ENCODE measurements at places on chromosomes 7 and 10.

GRCh38 chr7:155962191-155962967, 150.1 kb upstream of the SHH start:
- DNase-seq = peak; percentile 33

DNA sequence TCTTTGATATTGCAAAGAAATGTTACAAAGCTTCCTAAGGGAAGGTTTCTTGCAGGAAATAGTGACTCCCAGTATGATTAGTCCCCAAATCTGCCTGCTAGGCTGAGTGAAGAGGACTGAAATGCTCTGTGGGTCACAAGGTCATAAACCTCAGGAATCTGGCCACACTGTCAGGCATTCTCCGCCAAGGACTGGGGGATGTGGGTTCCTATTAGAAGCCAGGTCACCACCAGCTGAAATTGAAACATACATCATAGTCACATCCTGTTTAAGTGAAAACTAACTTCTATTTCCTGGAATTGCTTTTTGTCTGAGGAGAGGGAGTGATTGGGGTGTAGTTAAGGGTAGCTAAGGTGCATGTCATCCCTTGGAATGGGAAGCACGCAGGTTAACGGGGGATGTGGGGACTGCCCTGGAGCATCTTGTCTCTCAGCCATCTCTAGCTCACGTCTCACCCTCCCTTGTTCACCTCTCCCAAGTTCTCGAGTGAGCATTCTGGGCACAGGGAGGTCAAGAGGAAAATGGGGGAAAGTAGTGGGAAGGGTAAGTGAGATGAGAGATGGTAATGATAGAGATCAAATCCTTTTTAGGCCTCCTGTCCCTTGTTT, 12.0 kb upstream of the GSAP start:
- DNase-seq = peak; percentile 83

GRCh38 chr10:34722404-34722803, 92.7 kb downstream of the PARD3 start:
- no peak for DNase-seq

GRCh38 chr10:93837822-93838221, 56.0 kb upstream of the SLC35G1 start:
- DNase-seq = no peak

- DNase-seq = peak; percentile 59
Observed at GRCh38 chr7:33692956-33693355, 212.4 kb upstream of the BMPER start.

GRCh38 chr10:21160116-21160515, 263.0 kb upstream of the NEBL start:
- DNase-seq = no peak

GRCh38 chr10:48900371-48900801, 39.3 kb downstream of the LRRC18 start:
- DNase-seq = no peak

DNA sequence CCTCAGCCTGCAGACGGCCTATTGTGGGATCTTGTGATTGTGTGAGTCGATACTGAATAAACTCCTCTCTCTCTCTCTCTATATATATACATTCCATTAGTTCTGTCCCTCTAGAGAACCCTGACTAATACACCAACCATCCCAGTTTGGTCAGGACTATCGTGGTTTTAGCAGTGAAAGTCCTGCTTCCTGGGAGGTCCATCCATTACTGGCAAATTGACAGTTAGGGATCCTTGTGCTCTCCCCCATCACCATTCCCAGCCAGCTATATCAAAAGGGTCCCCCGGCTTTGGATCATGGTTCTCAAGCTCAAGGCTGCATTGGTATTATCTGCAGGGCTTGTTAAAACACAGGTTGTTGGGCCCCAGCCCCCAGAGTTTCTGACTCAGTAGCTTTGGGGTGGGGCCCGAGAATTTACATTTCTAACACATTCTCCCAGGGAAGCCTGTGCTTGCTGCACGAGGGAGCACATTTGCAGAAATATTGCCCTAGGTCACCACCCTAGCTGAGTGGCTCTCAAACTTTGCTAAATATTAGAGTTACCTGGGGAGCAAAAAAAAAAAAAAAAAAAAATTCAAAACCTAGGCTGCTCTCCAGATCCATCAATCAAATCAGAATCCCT, 899.1 kb upstream of the AUTS2 start:
- no peak for DNase-seq

DNA sequence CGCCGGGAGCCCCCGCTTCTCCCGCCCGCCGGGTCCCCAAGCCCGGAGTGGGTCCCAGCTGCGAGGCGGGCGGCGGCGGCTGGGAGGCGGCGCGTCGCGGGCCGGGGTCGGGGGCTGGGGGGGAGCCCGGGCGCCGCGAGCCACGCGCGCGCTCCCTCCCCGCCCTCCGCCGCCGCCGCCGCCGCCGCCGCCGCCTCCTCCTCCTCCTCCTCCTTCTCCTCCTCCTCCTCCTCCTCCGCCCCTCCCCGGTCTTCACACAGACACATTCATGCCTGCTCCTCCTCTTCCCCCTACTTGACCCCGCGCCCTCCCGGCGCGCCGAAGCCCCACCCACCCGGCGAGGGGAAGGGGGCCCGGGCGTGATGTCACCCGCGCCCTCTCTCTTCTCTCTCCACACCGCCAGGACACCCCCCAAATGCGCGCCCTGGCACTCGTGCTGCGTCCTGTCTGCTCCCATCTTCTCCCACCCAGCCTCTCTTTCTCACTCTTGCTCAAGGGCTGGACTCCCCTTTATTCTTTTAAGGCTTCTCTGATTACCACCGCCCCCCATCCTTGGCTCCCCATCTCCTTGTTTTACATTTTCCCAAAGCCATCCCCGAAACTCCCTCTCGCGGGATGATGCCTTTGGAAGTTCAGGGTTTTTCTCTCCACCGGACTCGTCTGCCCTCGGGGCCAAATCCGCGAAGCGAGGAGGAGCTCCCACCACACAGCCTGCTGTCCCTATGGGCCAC, 967 bp upstream of the GLI3 start:
- peak; percentile 63 for DNase-seq

DNA sequence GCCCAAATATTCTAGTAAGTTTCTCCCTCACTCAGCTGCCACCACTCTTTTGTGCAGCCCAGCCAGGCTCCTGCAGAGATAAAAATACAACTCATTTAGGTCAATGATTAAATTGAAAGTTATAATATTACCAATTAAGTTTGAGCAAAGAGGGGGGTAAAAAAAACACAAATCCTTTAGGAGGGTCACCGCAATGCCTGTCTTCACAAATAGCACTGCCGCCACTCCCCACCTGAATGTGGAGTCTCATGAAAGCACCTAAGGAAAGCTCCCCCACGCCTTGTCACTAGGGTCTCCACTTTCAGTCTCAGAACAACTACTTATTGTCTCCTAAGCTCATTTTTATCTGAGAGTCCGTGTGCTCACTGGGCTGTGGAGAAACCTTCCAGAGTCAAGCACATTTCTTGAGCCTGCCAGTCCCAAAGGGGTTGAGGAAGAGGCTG, 148.7 kb downstream of the FGFR2 start:
- DNase-seq = no peak

GRCh38 chr10:5951721-5952407, 25.5 kb downstream of the IL15RA start:
- DNase-seq = no peak

DNA sequence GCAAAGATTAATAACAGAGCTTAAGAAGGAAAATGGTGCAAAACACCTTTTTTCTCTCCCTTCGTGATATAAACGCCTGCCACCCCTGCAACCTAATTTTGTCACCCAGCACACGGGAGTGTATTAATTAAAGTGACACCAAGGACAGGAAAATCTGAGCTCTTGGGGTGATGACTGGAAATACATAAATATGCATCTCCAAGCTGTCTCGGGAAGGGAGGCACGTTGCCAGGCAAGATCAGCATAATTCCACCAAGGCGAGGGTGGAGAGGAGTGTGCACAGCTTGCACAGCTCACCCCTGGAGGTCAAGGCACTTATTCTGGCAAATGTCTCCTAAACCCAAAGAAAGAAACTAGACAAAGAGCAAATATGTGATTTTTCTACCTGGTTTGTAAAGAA, 700.9 kb downstream of the GRID1 start:
- no peak for DNase-seq

DNA sequence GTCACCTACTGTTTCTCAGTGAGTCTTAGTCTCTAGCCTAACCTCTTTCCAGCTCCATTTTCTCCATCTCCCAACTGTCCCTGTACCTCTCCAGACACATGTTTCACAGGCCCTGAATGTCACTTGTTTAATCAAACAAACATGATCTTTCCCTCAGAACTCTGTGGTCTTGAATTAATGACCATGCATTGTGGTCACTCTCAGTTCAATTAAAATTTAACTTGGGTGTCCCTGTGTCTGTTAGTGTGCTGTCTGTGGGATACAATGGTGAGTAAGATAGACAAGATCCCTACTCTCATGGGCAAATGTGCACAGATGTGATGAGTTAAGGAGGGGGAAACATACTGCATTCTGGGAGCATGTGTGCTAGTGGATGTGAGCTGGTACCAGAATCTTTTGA, 65.0 kb downstream of the RBM33 start:
- DNase-seq = no peak

- DNase-seq = no peak
Observed at GRCh38 chr10:116722736-116723427, 19.5 kb downstream of the HSPA12A start.

- no peak for DNase-seq
Observed at GRCh38 chr7:69338144-69338543, 260.1 kb upstream of the AUTS2 start.

DNA sequence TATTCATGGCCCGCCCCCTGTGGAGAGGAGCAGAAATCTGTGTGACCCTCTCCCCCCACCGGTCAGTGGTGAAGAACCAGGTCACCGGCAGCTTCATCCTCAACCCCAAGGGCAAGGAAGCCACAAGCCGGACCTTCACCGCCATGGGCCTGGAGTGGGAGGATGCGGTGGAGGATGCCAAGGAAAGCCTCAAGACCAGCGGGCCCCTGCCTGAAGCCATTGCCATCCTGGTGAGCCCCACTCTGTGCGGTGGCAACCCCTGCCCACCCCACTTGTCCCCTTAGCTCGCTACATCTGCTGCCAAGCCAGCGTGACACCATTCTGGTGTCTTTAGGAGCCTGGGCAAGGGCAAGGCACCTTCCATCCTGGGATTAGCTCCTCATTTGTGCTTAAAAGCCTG, 35.4 kb downstream of the TBATA start:
- DNase-seq = no peak

DNA sequence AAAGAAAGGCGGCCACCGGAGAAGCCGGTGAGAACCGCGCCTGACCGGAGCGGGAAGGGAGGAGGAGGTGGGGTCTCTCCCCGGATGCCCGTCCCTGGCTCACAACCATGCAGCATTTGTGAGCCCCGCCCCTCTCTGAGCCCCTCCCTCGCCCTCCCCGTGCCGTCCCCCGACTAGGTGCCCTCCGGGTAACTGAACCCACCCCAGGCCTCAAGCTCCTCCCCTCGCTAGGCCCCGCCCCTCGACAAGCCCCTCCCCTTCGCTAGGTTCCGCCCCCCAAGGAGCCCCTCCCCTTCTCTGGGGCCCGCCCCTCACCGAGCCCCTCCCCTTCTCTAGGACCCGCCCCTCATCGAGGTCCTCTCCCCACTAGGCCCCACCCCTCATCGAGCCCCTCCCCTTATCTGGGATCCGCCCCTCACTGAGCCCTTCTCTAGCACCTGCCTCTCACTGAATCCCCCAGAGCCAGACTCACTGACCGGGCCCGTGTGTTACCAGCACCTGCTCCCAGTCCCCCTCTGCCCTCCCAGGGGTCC, 42.2 kb upstream of the HSPB1 start:
- DNase-seq = no peak

DNA sequence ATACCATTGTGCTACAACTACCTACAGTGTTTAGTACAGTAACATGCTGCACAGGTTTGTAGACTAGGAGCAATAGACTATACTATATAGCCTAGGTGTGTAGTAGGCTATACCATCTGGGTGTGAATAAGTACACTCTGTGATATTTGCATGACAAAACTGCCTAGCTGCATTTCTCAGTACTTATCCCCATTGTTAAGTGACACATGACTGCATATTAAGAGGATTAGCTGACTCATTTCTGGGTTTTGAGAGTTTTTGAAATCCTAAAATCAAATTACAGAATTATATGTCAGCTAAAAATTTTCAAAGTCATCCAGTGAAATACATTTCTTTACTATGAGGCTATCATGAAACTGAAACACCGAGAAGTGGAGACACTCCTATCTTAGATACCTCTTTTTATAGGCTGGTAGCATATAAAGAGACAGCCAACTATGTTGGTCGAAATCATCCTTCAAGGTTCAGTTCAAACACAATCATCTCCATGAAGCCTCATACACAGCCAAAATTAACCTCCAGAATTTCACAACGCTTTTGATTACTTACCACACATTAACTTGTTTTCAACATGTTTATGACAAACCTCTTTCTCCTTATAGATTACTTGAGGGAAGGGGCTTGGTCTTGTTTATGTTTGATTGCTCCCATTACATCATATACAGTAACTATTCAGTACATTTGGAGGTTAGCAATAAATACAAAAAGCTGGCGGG, 89.8 kb upstream of the ANK3 start:
- no peak for DNase-seq

- no peak for DNase-seq
Observed at GRCh38 chr7:155374276-155375252, 76.9 kb downstream of the INSIG1 start.

DNA sequence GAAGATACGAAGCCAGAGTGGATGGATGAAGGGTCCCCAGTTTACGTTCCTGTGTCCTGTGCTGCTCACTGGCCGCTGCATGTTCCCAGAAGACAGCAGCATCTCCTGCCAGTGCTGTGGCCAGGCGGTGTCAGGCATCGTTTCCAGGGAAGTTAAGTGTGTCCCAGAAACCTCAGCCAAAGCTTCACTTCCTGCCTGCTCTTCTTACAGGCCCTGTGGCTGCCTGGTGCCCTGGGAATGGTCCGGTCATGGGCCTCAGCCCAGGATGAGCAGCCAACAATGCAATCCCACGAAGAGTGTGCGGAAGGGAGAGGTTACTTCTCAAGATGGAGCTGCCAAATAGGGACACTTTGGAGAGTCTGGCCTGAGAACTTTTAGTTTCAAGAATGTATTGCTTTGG, 99.7 kb upstream of the TARP start:
- no peak for DNase-seq

DNA sequence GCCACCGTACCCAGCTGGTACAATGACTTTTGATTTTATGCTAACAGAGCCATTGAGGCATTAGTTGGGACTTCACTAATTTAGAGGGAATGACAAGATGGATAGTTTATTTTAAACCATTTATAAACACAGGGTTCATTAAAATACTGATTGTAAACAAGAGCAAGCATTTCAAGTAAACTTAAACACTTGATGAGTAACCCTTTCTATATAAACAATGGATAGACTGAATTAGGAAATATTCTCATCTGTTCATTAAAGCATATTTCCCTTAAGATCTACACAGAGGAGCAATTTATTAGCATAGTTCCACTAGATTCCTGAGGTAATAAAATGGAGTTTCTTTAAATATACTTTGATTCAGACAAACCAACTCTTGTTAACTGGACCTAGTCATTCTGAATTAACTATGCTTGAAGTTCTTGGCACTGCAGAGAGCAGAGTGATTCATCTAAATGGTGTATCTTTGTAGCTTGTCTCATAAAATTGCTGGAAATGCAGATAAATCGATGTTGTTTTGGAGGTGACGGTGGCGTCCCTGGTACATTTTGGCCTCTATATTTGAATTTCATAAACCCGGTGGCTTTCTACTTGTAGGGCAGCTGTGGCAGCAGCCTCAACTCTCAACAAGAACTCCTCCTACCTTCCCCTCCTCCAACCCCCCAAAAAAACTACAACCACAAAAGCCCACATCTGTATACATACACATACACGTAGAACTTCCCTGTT, 15.4 kb upstream of the VDAC2 start:
- DNase-seq = no peak

- DNase-seq = no peak
Observed at GRCh38 chr7:131896165-131896863, 339.9 kb upstream of the PODXL start.
